Activated naive CD8-positive, alpha-beta T cell treated with anti-CD3 and anti-CD28 coated beads, Interleukin-2, amount 50 U/mL, for 16 hours (primary cell): ENCODE measurements at places on chromosomes 7 and 10.

- DNase-seq, result no peak
Measured at GRCh38 chr10:77236700-77237099, 400.9 kb downstream of the KCNMA1 start.

GRCh38 chr10:97000487-97001182, 168.5 kb downstream of the LCOR start:
- DNase-seq, result no peak

DNA sequence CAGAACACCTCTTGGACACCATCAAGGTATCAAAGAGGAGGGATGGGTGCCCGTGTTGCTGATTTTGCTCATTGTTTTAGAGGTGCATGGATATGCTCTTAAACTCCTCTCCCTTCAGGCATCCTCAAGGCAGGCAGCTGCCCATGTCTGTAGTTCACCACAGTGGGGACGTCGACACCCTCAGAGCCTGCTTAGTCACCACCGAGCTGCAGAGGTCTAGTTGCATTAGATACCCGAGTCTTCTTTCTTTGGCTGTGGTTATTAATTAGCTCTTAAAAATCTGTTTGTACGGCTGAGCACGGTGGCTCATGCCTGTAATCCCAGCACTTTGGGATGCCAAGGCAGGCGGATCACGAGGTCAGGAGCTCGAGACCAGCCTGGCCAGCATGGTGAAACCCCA, 24.7 kb upstream of the TSPAN13 start:
- DNase-seq, result no peak

DNA sequence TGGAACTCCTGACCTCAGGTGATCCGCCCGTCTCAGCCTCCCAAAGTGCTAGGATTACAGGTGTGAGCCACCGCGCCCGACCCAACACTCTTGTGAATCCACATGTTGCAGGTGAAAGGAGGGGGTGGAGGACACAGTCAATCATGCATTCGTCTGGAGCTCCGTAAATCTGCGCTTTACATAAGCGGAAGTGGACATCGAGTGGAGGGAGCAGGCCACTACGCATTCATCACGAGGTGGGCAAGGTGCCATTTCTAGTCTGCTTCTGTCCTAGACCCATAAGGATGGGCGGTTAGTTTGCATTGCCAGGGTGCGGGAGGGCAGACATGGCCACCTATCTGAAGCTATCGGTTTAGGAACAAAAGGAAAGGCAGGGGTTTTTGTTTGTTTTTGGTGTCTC, 225.2 kb upstream of the TCERG1L start:
- no peak for DNase-seq

- no peak for DNase-seq
Measured at GRCh38 chr10:77904100-77904840, 22.3 kb downstream of the DLG5 start.

GRCh38 chr7:48454750-48455192, 283.5 kb downstream of the ABCA13 start:
- DNase-seq, result no peak

GRCh38 chr7:27199849-27200760, at the start of gene HOXA13:
HOXA13 (minus strand) TSS chr7:27200091; CDS start chr7:27200077, 14 bp downstream.
- no peak for DNase-seq

GRCh38 chr7:98202367-98203195, 8.7 kb upstream of the BHLHA15 start:
- DNase-seq, result peak; percentile 50

GRCh38 chr7:131861620-131862346, 305.4 kb upstream of the PODXL start:
- DNase-seq, result no peak

DNA sequence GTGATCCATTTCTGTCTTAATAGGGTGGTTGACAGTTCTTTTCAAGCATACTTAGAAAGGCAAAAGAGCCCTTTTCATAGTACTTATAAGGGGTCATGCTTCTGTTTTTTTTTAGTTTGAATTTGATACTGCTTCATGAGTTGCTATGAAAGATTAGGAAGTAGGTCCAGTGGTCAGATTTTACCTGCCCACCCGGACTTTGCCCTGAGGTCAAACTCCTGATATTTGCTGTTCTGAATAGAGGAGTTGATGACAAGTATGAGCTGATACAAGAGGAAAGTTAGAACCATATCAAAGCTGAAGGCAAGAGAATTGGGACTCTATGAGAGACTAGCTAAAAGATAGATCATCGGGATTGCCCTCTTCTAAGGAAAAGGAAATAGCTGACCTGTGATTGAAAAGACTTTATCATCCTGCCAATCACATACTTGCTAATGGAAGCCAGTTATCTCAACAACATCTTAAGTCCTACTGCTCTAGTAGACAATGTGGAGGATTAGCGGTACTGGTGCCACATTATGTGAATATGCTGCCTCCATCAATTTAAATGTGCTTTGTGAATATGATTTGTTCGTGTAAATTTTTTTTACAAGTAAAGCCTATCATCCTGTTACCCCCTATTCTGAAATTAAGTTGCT, 37.5 kb upstream of the CYP26C1 start:
- DNase-seq, result no peak

DNA sequence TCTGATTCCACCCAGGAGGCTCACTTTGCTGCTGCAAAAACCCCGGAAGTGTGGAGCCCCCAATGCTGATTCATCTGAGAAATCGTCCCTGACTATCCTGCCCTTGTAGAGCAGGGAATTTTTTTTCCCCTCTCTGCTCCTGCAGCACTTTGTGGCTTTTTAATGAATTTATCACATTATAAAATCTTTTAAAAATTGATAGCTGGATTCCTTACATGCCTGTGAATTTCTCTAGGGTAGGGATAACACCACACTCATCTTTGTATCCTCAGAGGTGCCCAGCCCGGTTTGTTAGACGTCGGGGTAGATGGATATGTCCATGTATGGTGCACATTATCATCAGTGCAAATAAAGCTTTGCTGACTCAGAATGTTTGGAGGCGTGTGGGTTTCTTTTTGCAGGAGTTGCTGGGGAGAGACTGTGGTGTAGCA, 185.7 kb downstream of the STK31 start:
- DNase-seq, result no peak

DNA sequence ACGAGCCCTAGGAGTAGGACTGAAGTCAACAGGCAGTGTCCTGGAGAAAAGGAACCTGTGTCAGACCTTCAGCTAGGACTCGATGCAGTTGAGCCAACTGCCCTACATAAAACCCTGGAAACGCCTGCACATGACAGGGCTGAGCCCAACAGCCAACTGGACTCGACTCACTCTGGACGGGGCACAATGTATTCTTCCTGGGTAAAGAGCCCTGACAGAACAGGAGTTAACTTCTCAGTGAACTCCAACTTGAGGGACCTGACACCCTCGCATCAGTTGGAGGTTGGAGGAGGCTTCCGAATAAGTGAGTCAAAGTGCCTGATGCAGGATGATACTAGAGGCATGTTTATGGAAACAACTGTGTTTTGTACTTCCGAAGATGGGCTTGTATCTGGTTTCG, 93.5 kb downstream of the KMT2E start:
- no peak for DNase-seq

DNA sequence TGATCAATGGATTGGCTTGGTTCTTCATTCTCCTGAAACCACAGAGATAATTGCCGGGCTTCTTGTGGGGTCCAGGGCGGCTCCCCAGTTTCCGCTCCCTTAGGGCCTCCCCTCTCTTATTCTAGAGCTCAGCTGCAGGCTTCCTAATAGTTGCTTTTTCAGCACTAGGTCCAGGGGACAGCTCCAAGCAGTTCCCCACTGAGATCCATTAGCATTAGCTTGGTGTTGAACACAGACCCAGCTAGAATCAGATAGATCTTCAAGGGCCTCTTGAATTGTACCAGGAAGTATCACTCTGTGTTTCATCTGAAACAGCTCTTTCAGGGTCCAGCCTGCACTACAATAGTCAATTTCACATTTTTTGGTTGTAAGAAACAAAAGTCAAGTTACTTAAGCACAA, 238.7 kb downstream of the SEC23IP start:
- no peak for DNase-seq

DNA sequence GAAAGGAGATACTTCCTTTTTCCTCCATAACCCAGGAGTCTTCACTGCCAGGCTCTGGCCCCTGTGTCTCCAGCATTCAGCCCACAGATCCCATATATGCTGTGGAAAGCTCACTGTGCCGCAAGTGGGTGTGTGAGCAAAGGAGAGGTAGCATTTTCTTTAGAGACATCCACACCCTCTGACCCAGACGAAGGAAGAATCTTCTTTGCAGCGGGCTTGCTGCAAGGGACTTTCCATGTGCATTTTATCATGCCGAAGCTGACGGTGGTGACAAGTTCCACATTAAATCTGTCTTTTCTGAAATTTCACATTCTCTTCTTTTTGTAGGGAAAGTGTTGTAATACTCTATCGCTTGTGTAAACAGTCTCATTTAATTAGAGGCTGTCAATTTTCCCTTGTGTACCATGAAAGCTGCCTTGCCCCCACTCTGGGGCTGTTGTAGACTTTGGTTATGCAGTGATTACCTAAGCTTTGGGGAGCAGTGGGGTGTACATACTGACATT, 409.5 kb downstream of the SUGCT start:
- no peak for DNase-seq

DNA sequence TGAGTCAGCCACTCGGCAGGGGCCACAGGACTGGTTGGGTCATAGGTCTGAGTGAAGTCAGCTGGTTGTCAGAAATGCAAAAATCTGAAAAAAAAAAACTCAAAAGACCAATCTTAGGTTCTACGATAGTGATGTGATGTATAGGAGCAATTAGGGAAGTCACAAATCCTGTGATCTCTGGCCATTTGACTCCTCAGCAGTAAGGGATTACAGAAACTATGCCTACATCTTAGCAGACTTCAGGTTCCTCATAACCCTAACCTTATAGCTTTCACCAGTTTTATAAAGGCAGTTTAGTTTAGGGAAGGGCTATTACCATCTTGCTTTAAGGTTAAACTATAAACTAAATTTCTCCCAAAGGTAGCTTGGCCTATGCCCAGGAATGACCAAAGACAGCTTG, 163.1 kb upstream of the HGF start:
- DNase-seq, result no peak

DNA sequence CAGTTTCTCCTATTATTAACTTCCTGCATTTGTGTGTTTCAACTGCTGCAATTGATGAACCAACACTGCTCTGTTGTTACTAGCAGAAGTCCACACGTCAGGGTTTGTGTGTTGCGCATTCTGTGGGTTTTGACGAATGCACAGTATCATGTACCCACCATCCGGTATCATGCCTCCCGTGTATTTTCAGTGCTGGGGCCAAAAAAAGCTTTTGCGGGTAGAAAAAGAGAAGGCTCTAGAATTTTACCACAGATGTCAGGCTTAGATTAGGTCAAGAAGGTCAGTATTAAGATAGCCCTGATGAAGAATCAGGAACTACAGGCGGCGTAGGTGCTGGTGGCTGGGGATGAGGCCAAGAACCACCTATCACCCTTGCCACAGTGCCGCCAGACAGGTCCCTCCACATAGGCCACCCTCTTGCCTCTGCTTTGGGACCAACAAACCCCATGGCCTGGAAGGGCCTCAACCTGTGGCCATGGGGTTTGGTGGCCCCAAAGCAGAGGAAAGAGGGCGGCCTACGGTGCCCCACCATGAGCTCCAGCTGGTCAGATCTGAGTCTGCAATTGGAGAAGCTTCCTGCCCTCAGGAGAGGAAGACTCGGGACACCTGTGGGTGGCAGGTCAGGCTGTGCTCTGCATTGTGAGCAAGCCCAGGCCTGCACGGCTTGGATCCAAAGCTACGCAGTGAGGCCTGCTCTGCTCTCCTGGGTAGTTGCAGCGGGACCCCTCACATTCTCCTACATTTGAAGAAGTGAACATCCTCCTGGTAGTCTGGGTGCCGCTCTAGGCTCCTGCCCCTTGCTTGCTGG, 71.9 kb downstream of the MKI67 start:
- no peak for DNase-seq

- no peak for DNase-seq
Measured at GRCh38 chr7:43535810-43536585, 46.9 kb upstream of the STK17A start.

DNA sequence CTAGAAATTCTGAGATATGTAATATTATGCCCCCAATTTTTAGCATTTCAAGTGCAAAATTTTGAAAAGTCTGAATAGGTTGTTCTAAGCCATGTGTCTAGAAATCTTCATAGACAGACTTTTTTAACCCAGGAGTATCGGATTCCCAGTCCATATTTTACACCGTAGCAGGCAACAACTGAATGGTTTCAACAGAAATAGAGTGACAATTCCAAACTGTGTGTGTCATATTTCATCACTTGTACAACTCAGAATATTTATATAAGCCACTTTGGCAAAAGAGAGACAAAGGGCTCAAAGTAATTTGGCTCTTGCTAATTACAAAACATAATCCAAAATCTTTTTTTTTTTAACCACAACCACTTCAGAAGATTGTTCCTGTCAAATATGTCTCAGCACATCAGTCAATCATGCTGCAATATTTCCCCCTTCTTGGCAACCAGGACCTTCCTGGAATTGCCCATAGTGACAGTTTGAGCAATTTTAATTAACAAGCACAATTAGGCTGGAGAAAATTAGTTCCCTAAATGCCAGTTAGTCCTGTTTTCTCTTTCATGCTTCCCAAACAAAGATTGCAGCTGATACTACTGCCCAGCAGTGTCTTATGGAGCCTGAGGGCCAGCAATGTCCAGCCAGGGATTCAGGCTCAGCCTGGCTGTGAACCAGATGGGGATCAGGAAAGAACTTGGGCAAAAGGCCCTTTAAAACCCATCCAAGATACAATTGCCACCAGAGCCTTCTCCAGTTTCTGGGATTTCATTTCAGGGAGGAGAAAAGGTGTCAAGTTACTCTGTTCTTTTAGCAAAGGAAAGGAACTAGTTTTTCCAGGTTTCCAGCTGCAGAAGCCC, 533.3 kb upstream of the GHITM start:
- no peak for DNase-seq

DNA sequence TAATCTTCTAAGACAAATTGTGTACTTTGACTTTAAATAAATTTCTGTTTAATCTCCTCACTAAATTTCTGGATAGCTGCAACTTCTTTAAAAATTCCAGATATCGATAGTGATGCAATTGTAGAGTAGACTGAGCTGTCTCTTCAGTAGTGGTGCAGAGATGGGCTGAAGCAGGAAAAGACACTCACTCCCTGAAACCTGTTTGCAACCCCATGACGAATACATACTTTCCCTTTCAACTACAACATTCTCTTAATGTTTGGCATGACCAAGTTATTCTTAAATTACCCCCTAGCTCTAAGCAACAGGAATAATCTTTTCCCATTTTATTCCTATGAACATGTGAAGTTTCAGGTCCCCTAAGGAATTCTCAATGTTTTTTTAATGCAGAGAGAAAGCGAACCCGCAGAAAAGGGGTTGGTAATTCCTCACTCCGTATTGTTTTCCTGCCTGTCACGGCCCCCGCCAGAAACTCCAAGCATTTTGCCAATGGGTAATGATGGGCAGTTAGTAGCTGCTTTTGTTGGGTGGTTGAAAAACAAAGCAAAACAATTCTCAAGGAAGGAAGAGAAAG, 1.3 kb downstream of the THSD7A start:
- no peak for DNase-seq

GRCh38 chr10:70874061-70874460, 14.3 kb downstream of the PCBD1 start:
- no peak for DNase-seq

DNA sequence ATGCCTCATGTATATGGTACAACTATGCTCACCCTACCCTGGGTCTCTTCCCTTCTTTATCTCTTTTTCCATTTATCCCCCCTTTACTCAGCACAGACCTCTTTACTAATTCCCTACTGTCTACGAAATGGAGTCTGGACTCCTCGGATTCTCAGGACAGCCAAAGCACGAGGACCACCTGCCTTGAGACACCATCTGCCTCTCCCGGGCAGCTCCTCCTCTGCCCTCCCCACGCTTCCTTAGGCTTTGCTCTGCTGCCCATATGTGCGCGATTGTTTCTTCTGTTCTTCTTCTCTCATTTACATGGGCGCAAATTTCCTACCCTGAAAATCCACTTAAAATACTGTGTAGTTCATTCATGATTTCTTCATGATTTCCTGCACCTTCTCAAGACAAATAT, 62.7 kb upstream of the STK17A start:
- DNase-seq, result no peak

- DNase-seq, result no peak
Measured at GRCh38 chr7:50661345-50662040, 96.3 kb upstream of the DDC start.
